ENCODE measurements at places on chromosomes 2 and 18. TPM values are rescaled to one million over a fixed set of nuclear protein-coding genes. Genes with fewer than 3 reads are reported as not detected.

INHA gene
- not detected for total RNA-seq

UCN gene
- total RNA-seq, result 1.9 TPM

LRP1B gene
- not detected for total RNA-seq

OBSL1 gene
- 0.94 TPM for total RNA-seq

PROKR1 gene
- not detected for total RNA-seq

All from activated CD4-positive, alpha-beta memory T cell treated with anti-CD3 and anti-CD28 coated beads for 36 hours (primary cell).